ENCODE measurements at places on chromosomes 7 and 10. TPM values are rescaled to one million over a fixed set of nuclear protein-coding genes. Genes with fewer than 3 reads are reported as not detected.

The TRIM8 gene
- 65.1 TPM for polyA plus RNA-seq

The MAGI2 gene
- polyA plus RNA-seq: 1.9 TPM

The CCL26 gene
- polyA plus RNA-seq: 3.7 TPM

- no peaks in the 10 kb centered on the region for H3K36me3 ChIP-seq
- no peak overlapping the region for H3K4me3 ChIP-seq
- H3K27me3 ChIP-seq: no peaks in the 10 kb centered on the region
- H3K27ac ChIP-seq: no peak overlapping the region
- no peak for DNase-seq
These were observed 47.4 kb downstream of the FHIP2A start for GRCh38 chr10:114868870-114869519.
